Lower lobe of right lung (tissue), 2 donors: ENCODE measurements at places on chromosomes 5 and 9. TPM values are rescaled to one million over a fixed set of nuclear protein-coding genes. Genes with fewer than 3 reads are reported as not detected.

Gene DRD1
- total RNA-seq: 0.62 TPM

Gene ZER1
- total RNA-seq: 45.5 TPM

Gene AIF1L
- total RNA-seq: 16.0 TPM

Gene NR5A1
- total RNA-seq: not detected

Gene OTULIN
- total RNA-seq: 33.0 TPM

DNA sequence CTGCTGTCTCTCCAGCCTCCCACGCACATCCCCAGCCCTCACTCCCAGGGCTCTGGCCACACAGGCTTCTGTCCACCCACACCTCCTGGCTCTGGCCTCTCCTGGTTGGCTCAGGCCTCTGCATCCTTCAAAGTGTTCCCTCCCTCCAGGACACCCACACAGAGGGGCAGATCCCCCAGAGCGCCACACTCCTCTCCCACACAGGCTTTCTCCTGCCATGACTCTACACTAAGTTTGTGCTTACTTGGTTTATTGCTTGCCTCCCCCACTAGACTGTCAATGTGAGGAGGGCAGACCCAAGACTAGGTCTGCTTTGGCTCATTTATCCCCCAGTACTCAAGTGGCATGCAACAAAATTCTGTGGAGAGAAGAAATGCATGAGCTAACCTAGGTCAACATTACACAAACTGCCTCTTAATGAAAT, 67.0 kb upstream of the SPOCK1 start:
- H3K4me3 ChIP-seq: no peak overlapping the region
- no peak for DNase-seq
- peaks cover 19% of the 10 kb centered on the region for H3K4me1 ChIP-seq
- no peaks in the 10 kb centered on the region for H3K27me3 ChIP-seq
- H3K36me3 ChIP-seq: no peaks in the 10 kb centered on the region

- H3K27ac ChIP-seq: no peak overlapping the region
- H3K36me3 ChIP-seq: no peaks in the 10 kb centered on the region
- DNase-seq: no peak
- H3K4me3 ChIP-seq: no peak overlapping the region
- H3K27me3 ChIP-seq: no peaks in the 10 kb centered on the region
- H3K4me1 ChIP-seq: peaks cover 9% of the 10 kb centered on the region
Measured at GRCh38 chr9:87587356-87587745, 89.7 kb downstream of the DAPK1 start.

DNA sequence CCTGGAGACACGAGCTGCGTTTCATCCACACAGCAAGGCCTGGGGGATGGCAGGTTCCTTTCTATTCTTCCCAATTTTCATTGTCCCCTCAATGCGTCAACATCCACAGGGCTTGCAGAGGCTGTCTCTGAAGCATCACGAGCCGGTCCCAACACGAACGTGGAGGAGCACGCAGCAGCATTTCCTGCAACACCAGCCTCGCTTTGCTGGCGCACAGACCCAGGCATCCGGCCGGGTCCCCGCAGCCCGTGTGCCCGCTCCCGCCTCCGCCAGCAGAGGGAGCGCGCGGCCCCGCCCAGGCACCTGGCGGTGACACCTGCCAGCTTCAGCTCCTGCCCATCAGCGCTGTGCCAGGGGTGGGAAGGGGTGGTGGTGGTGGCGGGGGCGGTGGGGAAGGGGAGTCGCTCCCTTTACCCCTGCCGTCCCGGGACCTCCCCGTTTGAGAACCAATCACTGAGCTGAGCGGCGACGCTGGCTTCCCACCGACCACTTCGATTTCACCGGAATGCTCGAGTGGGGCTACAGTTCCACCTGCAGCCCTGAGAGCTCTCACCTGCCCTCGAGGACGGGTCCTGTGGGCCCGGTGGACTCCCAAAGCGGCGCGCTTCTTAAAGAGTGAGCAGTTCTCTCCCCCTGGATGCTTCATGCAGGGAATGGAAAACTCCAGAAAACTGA, 464.5 kb downstream of the ICE1 start:
- H3K4me3 ChIP-seq: no peak overlapping the region
- no peak overlapping the region for H3K27ac ChIP-seq
- DNase-seq: peak; percentile 51
- no peaks in the 10 kb centered on the region for H3K4me1 ChIP-seq
- H3K27me3 ChIP-seq: no peaks in the 10 kb centered on the region

GRCh38 chr9:90310521-90310876, 332.1 kb downstream of the DIRAS2 start:
- no peak overlapping the region for H3K4me3 ChIP-seq
- no peaks in the 10 kb centered on the region for H3K27me3 ChIP-seq
- no peaks in the 10 kb centered on the region for H3K4me1 ChIP-seq
- no peaks in the 10 kb centered on the region for H3K36me3 ChIP-seq

DNA sequence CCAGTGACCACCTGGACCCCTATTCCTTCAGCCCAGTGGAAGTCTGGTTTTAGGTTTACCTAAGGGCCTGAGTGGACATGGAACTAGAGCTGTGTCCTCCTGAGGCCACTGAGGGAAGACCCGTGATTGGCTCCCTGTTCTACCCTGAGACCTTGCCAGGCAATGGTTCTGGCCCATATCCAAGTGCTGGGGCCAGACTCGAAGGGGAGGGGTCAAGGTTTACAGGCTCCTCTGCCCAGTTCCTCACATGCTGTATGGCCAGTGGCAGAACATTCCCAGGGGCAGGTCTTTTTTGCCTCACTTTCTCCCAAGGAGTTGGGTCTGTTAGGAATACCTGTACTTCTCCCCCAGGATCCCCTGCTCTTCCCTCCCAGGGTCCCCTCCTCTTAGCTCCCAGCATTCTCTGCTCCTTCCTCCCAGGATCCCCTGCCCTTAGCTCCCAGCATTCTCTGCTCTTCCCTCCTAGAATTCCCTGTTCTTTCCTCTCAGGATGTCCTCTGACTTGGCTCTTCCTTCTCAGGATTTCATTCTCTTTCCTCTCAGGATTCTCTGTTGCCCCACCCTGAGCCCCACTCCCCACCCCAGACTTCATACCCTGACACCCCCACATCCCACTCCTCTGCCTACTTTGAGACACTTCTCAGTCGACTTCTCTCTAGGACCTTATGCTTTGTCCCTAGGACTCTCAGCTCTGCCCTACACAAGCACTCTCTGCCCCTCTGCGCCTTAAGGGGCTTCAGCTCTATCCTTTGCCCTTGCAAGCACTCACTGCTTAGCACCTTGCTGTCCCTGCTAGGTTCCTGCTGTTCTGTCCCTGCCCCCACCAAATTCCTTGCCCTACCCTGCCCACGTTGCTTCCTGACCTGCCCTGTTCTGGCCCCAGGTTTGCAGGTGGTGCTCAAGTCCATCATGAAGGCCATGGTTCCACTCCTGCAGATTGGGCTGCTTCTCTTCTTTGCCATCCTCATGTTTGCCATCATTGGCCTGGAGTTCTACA, 36.5 kb downstream of the CACNA1B start:
- H3K36me3 ChIP-seq: no peaks in the 10 kb centered on the region
- no peak overlapping the region for H3K4me3 ChIP-seq
- H3K27ac ChIP-seq: no peak overlapping the region
- H3K27me3 ChIP-seq: no peaks in the 10 kb centered on the region
- H3K4me1 ChIP-seq: no peaks in the 10 kb centered on the region
- no peak for DNase-seq

- H3K27ac ChIP-seq: no peak overlapping the region
- DNase-seq: no peak
- no peaks in the 10 kb centered on the region for H3K27me3 ChIP-seq
- no peaks in the 10 kb centered on the region for H3K4me1 ChIP-seq
Measured at GRCh38 chr5:65978251-65978650, 51.9 kb downstream of the ERBIN start.

GRCh38 chr5:54874337-54875021, 110.9 kb downstream of the ESM1 start:
- H3K27ac ChIP-seq: no peak overlapping the region
- no peak overlapping the region for H3K4me3 ChIP-seq
- H3K27me3 ChIP-seq: no peaks in the 10 kb centered on the region
- peaks cover 10% of the 10 kb centered on the region for H3K4me1 ChIP-seq
- no peak for DNase-seq
- H3K36me3 ChIP-seq: no peaks in the 10 kb centered on the region

- H3K27me3 ChIP-seq: peaks cover 5% of the 10 kb centered on the region
- no peak within 1 kb of the TSS for H3K27ac ChIP-seq
- H3K4me1 ChIP-seq: no peaks in the 10 kb centered on the region
Measured at GRCh38 chr9:97938081-97938644, at the start of gene HEMGN. HEMGN (minus strand) TSS chr9:97938172; CDS start chr9:97938136, 36 bp downstream.

GRCh38 chr5:37533851-37534250, 154.7 kb downstream of the WDR70 start:
- H3K36me3 ChIP-seq: no peaks in the 10 kb centered on the region
- no peak overlapping the region for H3K27ac ChIP-seq
- no peak overlapping the region for H3K4me3 ChIP-seq
- no peaks in the 10 kb centered on the region for H3K4me1 ChIP-seq
- H3K27me3 ChIP-seq: no peaks in the 10 kb centered on the region

DNA sequence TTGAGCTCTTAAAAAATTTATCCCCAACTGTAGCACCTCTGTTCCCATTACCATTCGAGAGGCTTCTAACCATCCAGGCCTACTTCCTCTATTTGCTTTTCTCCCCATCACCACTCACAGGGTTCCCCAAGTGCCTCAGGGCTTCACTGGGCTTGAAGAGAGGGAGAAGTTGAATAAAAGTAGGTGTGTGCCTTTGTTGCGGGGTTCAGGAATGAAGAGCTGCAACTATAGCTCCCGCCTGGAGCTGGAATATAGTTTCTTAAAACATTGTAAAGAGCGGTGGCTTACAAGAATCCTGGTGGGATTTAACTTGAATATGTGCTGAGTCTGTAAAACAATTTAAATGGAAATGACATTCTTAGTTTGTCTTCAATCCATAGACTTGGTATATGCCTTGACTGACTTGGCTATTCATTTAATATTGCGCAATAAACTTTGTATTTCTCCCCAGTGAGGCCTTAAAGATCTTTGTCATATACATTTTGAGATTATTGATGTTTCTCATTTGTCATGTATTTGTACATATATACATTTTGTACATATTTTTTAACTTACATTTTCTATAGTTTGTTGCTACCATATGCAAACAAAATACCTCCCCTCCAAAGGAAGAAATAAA, 7.2 kb downstream of the ENTREP1 start:
- DNase-seq: no peak
- no peaks in the 10 kb centered on the region for H3K4me1 ChIP-seq
- H3K4me3 ChIP-seq: no peak overlapping the region
- no peak overlapping the region for H3K27ac ChIP-seq
- H3K36me3 ChIP-seq: no peaks in the 10 kb centered on the region

DNA sequence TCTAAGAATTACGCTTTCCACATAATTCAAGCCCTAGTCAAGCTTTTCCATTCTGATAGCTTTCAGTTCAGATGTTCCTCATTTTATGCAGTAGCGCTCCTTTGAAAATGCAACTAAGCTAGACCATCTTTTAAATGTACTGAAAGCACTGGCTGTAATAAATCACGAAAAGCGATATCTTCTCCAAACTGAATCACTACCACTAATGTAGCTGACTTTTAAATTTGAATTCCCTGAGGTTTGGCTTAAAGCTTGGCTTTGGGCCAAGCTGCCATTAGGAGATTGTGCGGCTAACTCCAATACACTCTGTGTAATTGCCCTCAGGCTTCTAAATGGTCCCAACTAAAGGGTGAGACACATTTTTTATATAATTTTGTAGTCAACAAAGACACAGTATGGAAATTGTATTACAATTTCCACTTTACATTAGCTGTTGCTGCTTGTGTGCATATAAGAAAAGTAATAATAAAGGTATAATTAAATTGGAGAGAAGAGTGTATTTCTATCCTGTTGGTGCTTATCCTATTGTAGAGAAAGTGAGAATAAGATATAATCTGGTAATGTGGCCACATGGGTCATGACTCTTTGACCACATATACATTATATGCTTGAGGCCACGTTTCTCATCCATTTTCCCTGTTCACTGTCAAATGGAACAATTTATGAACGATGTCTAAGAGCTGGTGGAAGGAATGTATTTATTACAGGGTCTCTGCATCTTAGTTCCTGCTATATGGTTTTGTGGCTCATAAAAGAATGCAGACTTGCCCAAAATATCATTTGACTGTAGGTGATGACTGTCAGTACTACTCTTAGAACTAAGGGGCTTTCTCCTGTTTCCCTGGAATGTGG, 118.7 kb upstream of the TAF11L2 start:
- no peak overlapping the region for H3K27ac ChIP-seq
- H3K36me3 ChIP-seq: no peaks in the 10 kb centered on the region
- no peak overlapping the region for H3K4me3 ChIP-seq

DNA sequence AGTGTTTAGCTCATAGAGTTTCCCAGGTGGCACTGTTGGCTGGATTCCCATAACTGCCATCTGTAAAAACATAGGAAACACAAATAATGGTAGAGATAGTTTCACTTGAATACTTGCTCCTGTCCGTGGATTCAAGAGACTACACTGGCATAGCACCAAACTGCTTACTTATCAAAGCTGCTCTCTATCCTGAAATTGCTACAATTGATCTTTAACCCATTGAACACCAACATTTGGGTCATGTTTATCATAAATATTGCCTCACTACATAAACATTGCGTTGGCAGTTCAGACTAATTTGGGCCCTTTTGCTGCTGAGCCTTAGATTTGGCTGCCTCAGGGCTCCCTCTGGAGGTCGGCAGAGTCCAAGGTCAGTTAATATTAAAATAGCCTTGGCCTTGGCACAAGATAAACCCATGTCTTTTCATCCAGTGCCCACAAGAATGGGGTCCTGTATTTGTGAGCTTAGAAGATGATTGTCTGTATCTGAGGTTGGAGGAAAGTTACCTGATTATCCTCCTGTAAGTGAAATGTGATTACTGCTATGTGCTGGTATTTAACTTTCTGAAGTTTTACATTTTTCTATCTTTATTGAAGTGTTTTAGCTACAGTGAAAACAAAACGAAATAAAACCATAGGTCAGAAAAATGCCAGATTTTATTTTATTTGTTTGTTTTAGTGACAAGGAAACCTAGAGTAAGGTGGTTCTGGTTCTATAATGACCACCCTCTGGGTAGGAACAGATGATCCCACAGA, 4.0 kb upstream of the RANBP3L start:
- no peak overlapping the region for H3K4me3 ChIP-seq
- H3K36me3 ChIP-seq: no peaks in the 10 kb centered on the region
- H3K4me1 ChIP-seq: peaks cover 20% of the 10 kb centered on the region
- no peak overlapping the region for H3K27ac ChIP-seq
- no peaks in the 10 kb centered on the region for H3K27me3 ChIP-seq
- DNase-seq: peak; percentile 47

GRCh38 chr9:134676361-134676760, 34.8 kb downstream of the COL5A1 start:
- peaks cover 15% of the 10 kb centered on the region for H3K4me1 ChIP-seq
- H3K36me3 ChIP-seq: no peaks in the 10 kb centered on the region
- no peak for DNase-seq
- no peak overlapping the region for H3K4me3 ChIP-seq
- no peaks in the 10 kb centered on the region for H3K27me3 ChIP-seq
- no peak overlapping the region for H3K27ac ChIP-seq

DNA sequence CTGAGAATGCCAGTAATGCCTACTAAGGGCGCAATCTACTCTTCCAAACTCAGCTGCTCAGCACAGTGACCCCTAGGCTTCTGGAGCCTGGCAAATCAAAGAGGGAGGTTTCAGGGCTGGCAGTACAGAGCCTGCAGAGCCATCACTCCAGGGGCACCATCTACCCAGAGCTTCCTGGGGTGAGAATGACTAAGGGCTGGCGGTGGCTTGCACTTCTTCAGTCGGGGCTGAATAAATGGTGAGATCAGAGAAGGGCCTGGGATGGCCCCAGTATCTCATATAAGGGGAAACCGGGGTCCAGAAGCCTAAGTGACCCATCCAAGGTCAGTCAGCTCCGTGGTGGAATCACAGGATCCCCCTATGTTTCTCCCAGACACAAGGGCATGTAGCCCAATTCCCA, 5.3 kb downstream of the SH3PXD2B start:
- H3K36me3 ChIP-seq: no peaks in the 10 kb centered on the region
- H3K4me1 ChIP-seq: peaks cover 64% of the 10 kb centered on the region
- H3K27ac ChIP-seq: no peak overlapping the region
- no peak overlapping the region for H3K4me3 ChIP-seq
- H3K27me3 ChIP-seq: no peaks in the 10 kb centered on the region
- no peak for DNase-seq
